Left ventricle myocardium inferior (tissue), 1 donor: ENCODE measurements at places on chromosomes 7 and 10. TPM values are rescaled to one million over a fixed set of nuclear protein-coding genes. Genes with fewer than 3 reads are reported as not detected.
A peak's percentile ranks its signal among the peaks of the same experiment; 100 is the strongest.

GRCh38 chr7:69966766-69967591 is 368.7 kb downstream of the AUTS2 start:
- DNase-seq, result peak; percentile 51

FFAR4 gene
- 0.08 TPM for total RNA-seq

DNA sequence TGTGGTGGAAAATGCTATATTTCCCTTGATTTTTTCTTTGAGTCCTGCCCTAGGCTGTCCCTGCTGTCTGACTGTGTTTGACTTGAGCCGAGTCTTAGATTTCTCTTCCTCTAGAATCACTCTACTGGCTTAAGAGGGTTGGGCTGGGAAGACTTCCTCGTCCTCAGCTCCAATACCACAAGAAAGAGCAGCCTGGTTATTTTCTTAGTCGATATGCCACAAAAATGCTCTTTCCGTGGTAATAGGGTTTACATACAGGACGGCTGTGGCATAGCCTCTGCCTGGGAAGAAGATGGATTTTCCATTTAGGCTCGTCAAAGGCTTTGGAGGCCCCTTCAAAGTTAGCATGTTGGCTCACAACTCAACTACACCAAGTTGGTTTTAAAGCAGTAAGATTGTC is 212.0 kb upstream of the IGFBP3 start:
- DNase-seq, result no peak

DNA sequence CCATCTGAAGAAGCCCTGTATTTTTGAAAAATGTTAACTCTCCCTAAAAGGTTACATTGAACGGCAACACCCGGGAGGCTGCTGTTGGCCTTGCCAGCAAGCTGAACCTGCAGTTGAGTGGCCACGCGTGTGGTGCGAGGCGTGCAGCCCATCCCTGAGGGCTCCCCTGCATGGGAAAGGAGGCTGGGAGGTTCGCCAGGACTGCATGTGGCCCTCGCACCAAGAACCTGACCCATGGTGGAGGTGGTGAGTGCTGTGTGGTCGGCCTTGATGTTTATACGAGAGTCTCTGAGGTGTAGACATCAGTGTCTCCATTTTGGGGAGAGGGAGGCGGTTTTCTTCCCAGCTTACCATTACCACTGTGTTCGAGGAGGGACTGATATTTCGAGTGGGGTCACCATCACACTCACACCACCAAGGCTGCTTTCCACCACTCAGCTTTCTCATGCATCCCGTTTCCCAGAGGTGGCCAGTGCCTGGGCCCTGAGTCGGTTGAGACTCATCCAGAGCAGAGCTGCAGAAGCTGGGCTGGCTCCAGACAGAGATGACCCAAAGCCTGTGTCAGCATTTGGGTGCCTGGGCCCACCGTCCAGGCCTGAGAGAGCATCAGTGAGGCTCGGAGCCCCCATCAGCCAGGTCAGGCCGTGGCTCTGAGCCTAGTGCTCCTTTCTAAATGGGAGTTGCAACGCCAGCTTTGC is 222.6 kb downstream of the EBF3 start:
- DNase-seq, result no peak

- DNase-seq, result no peak
Observed at GRCh38 chr7:5332579-5332978, 49.8 kb downstream of the SLC29A4 start.

- DNase-seq, result no peak
Observed at GRCh38 chr10:78528749-78529204, 495.1 kb downstream of the RPS24 start.

HYCC1 gene
- total RNA-seq, result 34.8 TPM

OR2A7 gene
- 0.16 TPM for total RNA-seq

- no peak for DNase-seq
Observed at GRCh38 chr7:137626469-137627067, 220.2 kb downstream of the DGKI start.

GRCh38 chr7:28533267-28533666 is 120.9 kb downstream of the CREB5 start:
- DNase-seq, result no peak

- no peak for DNase-seq
Observed at GRCh38 chr10:96756111-96756903, 36.0 kb upstream of the PIK3AP1 start.

SORBS1 gene
- 896 TPM for total RNA-seq

GRCh38 chr10:12466704-12467305 is 117.5 kb downstream of the CAMK1D start:
- DNase-seq, result no peak

GRCh38 chr10:129505500-129506075 is 38.5 kb downstream of the MGMT start:
- DNase-seq, result no peak

GRCh38 chr7:55305135-55305534 is 60.0 kb upstream of the LANCL2 start:
- no peak for DNase-seq

DNA sequence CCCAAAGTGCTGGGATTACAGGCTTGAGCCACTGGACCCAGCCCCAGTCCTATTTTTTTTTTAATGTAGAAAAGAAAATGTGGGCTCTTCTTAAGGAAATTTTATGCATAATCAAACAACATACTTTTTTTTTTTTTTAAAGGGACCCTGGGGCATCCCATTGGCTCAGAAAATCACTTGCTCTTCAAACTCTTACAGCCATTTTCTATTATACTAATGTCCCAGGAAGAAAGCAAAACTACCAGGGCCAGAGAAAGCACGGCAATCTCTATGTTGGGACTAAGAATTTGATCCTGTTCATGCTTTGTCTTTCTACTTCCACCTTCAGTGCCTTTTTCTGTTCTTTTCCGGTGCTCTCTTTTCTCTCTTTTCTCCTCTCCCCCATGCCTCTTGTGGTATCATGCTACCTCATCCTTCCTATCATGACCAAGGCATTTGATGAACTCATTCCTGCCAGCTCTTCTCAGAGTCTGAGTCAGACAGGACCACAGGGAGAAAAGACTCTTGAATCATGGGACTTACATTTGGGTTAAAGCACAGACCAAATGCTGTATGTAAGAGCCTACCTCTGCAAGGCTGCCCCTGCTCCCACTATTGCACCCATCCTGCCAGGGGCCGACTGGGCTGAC is 76.4 kb upstream of the CCNY start:
- DNase-seq, result no peak

EGFR gene
- total RNA-seq, result 6.1 TPM

GRCh38 chr7:133461421-133461820 is 208.5 kb downstream of the EXOC4 start:
- DNase-seq, result no peak

DNA sequence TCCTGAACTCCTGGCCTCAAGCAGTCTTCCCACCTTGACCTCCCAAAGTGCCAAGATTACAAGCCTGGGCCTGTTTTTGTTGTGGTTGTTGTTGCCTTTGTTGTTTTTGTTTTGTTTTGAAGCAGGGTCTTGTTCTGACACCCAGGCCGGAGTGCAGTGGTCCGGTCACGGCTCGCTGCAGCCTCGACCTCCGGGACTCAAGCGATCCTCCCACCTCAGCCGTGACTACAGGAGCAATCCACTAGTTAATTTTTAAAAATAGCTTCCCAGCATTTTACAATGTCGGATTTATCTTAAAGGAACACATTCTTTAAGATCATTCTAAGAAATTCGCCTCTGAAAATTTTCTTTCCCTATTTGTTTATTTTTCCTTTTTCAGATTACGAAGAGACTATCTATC is 27.7 kb upstream of the AP5Z1 start:
- DNase-seq, result no peak

HEPACAM2 gene
- not detected for total RNA-seq
